HT1080 (cell line): ENCODE measurements at places on chromosomes 1 and 21.

DNA sequence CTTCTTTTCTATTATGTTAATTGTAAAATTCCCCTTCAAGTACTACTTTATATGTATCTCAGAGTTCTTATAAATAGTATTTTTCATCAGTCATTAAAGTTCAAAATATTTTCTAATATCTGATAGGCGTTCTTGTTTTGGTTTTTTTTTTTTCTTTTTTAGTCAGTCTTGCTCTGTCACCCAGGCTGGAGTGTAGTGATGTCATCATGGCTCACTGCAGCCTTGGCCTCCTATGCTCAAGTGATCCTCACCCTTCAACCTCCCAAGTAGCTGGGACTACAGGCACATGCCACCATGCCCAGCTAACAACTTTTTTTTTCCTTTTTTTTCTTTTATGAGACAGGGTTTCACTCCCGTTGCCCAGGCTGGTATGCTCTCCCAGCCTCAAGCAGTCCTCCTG lies 27.3 kb downstream of the AGMAT start:
- peak; percentile 16 for DNase-seq

- DNase-seq, result no peak
Measured at GRCh38 chr1:115065021-115065420, 24.3 kb downstream of the TSPAN2 start.

GRCh38 chr21:31459457-31459856 lies 115.4 kb upstream of the TIAM1 start:
- peak; percentile 7 for DNase-seq

DNA sequence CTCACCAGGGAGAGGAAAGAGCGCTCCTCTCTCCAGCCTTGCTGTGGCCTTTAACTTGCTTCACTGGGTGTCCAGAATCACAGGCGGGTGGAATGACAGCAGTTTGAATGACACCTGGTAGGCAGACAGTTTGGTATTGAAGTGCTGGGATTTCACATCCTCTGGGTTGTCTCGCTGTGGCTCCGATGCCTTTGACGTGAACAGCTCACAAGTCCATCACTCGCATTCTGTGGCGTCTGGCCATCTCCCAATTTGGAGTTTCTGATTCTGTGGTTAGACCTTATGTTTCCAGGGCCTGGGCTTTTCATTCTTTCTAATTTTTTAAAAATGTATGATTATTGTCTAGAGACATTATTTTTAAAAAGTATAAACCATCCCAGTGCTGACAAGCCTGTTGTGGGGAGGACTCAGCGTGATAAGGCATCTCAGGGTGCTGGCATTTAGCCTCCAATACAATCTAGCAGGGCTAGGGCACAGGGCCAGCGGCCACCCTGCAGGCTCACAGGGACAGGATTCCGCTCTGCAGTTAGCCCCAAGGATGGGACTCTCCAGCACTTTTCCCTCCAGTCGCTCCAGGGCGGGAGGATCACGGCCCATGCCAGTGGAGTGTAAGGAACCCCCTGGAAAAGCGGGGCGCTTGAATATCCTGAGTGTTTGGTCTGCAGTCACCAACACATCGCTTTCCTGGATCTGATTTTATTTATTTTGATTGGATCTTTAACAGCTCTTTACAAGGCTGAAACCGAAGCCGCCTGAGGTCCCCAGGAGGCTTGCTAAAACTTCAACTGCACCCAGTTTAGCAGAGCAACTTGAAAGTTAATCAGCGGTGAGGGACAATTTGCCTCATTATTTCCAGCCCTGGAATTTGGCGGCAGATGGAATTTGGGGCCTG lies 178.3 kb downstream of the TRABD2B start:
- no peak for DNase-seq

DNA sequence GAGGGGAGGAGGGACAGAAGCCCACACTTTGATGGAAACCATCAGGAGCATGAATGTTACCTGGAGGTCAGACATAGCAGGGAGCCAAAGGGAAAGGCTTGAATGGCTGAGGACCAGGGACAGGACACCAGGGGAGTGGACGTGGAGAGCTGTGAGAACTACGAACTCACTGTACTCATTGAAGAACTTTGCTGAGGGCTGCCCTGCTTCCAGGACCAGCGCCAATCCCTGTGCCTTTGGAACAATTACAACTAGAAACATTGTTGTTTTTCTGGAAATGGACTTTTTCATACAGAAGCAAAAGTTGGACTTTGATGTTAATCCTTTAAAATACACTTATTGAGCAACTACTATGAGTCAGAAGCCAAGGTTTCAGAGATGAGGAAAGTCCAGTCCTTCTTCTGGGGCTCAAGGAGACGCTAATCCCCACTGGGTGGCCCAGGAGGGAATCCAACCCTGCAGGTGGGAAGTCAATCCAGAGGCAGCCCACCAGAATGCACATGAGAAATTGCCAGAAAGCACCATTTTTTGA lies 12.9 kb downstream of the TSPAN2 start:
- no peak for DNase-seq

- no peak for DNase-seq
Measured at GRCh38 chr1:5811419-5811818, 180.8 kb downstream of the NPHP4 start.

- DNase-seq, result peak; percentile 80
Measured at GRCh38 chr1:202615501-202616354, 94.5 kb downstream of the SYT2 start.

DNA sequence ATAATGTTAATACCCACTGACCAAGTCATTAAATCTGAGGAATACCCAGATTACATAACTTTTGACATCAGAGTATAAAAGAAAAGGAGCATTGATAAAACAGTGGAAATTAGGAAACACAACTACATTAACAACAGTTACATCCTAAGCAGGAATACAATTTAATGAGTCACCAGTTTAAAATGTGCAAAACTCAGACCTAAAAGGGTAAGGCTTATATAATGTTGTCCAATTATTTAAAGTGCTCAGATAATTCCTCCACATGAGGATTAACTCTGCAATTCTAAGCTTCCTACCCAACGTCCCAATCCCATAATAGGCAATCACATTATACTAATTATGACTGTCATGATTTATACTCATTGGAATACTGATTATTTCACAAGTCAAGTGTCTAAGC lies 50.5 kb downstream of the ABL2 start:
- DNase-seq, result peak; percentile 51

- no peak for DNase-seq
Measured at GRCh38 chr1:97507863-97508262, 413.0 kb downstream of the DPYD start.

GRCh38 chr1:238562341-238562740 lies 671.6 kb upstream of the ZP4 start:
- peak; percentile 4 for DNase-seq

- DNase-seq, result no peak
Measured at GRCh38 chr1:16913181-16913832, 8.4 kb upstream of the CROCC start.

DNA sequence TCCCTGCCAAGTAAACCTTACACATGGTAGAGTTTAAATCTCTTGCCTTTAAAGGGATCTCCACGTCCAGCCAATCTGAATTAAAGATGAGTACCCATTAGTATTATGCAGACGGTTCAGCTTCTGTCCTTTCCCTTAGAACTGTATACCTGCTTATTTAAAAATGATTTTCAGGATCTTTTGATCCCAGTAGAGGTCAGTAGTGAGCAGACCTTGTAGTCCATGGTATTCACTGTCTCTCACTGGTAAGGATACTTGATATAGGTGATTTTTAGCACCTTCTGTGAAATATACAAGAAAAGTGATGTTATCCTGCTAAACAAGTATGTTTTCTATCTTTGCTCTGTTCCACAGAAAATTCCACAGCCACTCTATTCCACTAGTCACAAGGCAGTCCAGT lies 1211.6 kb upstream of the ADGRL4 start:
- peak; percentile 33 for DNase-seq

DNA sequence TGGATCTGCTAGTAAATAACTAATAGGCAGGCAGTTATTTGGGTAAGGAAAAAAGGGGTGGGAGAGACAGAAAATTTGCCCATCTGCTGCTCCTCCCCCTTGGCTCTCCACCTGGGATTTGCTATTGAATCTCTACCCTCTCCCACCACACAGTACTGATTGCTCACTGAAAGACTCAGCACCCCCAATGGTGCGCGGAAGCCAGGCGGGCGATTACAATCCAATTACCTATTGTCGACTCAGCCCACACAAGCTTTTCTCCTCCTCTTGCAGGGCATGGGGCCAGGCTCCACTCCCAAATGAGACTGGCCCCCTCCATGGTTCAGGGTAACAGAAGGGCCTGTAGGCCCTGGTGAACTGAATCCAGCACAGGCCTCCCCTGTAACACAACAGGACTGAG lies 2.7 kb upstream of the HMGN2 start:
- no peak for DNase-seq

DNA sequence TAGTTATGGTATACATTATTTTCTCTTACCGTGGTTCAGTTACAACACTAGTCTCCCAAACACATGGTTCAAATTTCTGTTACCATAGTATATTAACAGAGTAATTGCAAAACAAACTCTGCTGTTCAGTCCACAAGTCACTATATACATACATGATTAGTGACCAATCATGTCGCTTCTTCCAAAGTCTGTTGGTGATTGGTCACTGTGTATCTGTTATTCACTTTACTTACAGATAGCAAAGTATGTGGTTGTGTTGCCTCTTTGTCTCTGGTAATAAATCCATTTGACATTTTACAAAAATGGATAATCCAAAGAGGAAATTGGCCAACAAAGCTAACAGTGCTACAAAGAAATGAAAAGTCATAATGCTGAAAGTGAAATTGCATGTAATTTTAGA lies 107.2 kb downstream of the RABGAP1L start:
- DNase-seq, result no peak

DNA sequence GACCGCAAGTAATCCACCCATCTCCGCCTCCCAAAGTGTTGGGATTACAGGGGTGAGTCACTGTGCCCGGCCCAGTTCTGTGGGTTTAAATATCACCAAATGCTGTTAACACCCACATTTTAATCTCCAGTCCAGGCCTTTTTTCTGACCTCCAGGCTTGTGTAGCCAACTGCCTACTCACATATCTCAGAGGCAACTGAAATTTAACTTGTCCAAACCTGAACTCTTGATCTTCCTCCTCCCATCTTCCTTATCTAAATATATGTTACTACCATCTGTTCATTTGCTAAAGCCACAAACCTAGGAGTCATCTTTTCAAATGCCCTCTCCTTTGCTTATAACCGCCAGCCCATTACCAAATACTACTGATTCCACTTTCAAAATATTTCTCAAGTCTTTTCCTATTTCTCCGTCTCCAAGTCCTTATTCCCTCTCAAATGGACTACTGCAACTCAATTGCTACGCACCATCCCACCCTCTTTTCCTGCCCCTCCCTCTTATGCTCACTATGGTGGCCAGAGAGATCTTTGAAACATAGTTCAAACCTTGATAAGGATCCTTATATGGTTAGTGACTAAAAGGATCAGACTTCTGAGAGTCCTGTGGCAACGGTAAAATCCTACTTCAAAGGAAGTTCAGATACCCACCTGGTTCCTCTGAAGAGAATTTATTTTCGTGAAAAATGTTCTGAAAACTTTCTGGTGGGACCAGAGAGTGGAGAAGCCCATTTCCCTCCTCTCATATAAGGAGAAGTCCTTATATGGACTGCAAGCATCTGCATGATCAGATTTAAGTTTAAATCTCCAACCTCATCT lies 78.5 kb upstream of the CDC42BPA start:
- peak; percentile 77 for DNase-seq

DNA sequence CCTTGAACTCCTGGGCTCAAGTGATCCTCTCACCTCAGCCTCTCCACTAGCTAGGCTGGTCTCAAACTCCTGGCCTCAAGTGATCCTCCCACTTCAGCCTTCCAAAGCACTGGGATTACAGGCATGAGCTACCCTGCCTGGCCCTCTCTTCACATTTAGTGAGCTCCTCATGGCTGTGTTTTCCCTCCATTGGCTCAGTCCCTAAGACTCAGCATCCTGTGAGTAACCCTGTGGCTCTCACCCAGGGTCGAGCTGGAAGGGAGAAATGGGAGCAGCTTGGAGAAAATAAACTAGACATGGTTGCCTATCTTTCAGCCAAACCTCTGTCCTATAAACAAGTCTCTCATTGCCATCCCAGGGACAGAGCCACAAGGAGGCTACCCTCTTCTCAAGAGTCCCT lies 17.5 kb downstream of the NCF2 start:
- DNase-seq, result peak; percentile 36

- DNase-seq, result no peak
Measured at GRCh38 chr21:26368591-26369320, 198.2 kb upstream of the APP start.

- peak; percentile 96 for DNase-seq
Measured at GRCh38 chr1:31798433-31799195, 17.2 kb downstream of the SPOCD1 start.

GRCh38 chr1:45423906-45424678 lies 66.9 kb downstream of the TESK2 start:
- DNase-seq, result no peak

DNA sequence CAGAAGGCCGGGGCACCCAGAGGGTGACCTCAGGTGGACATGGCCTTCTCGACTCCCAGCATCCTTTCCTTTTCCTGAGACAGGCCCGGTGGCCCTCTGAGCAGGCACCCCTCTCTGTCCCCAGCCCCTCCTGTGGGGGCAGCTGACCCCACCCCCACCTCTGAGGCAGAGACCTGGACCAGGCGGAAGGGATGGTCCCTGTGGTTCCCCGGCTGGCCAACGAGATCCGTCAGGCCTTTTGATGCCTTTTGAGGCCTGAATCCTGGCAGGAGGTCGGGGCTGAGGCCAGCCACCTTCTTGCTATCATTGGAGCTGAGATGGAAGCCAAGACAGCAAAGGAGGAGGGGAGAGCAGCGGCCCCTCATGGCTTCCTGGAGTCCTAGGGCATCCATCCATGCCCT lies 50.2 kb upstream of the ACTRT2 start:
- DNase-seq, result no peak

GRCh38 chr1:162368451-162368850 lies 8.2 kb downstream of the SPATA46 start:
- DNase-seq, result no peak

- DNase-seq, result no peak
Measured at GRCh38 chr1:68319907-68320306, 87.6 kb upstream of the WLS start.

- no peak for DNase-seq
Measured at GRCh38 chr21:44874240-44874496, 678 bp upstream of the PTTG1IP start.

DNA sequence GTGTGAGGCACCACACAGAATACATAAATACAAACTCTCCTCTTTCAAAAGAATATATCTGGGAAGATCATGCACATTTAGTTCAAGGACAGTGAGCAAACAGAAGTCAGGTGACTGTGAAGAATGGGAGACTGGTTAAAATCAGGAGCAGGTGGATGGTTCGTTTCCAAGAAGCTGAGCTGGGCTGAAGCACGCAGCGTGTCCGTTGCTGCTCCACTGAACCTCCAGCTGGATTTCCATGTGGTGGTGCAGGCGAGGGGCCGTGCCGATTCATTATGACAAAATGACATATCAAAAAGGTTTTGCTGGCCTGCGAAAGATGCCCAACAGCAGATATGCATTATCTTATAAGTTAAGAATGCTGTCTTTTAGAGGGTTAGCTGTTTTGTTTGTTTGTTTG lies 66.0 kb downstream of the OLIG1 start:
- no peak for DNase-seq

GRCh38 chr1:58779801-58780382 lies 4.0 kb downstream of the JUN start:
- peak; percentile 78 for DNase-seq

- peak; percentile 78 for DNase-seq
Measured at GRCh38 chr1:220300442-220301121, 28.3 kb upstream of the RAB3GAP2 start.
